CD8-positive, alpha-beta T cell (primary cell): ENCODE measurements at places on chromosomes 12 and 14.

- no peak for DNase-seq
Measured at GRCh38 chr14:66444271-66444927, 41.8 kb upstream of the CCDC196 start.

- no peak for DNase-seq
Measured at GRCh38 chr14:95505030-95505589, 11.3 kb downstream of the SYNE3 start.

DNA sequence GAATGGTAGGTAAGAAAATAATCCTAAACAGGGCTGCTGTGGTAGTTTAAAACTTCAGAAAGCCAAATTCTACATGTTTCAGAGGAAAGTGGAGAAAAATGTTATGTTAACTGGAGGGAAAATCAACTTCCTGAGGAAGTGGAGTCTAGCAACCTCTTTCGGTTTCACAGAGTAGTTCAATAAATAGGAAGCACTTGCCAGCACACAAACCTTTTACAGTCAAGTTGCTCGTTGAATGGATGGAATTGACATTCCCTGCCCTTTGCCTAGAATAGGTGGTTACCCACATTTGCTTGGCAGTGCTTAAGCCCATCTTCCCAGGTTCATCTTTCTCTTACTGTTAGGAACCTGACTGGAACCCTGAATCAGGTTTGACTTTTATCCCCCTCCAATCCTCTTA, 15.9 kb downstream of the ANKRD13A start:
- DNase-seq = no peak

GRCh38 chr12:101619026-101619786, 24.4 kb downstream of the MYBPC1 start:
- no peak for DNase-seq

- DNase-seq = no peak
Measured at GRCh38 chr12:71242511-71242910, 84.7 kb upstream of the TSPAN8 start.

DNA sequence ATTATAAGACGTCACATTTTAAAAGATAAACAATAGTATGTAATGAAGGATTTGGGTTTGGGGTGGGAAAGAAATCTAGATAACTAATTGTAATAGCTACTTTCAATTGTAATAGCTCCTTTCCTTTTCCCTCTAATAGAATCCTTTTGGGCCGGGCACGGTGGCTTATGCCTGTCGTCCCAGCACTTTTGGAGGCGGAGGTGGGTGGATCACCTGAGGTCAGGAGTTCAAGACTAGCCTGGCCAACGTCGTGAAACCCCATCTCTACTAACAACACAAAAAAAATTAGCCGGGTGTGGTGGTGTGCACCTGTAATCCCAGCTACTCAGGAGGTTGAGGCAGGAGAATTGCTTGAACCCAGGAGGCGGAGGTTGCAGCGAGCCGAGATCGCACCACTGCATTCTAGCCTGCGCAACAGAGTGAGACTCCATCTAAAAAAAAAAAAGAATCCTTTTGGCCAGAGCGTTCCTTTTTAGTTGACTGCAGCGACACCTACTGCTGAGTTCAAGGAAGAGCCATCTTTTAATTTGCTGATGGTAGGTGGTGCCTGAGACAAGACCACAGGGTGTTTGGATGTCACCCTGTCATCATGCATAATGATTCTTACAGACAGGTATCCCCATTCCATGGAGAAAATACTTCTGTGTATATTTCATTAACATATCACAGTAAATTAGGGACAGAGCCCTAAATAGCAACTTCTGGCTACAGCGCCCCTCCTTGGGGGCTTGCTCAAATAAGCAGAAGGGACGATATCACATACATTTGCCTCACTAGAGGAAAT, 79.5 kb downstream of the ARMH4 start:
- peak; percentile 66 for DNase-seq

- no peak for DNase-seq
Measured at GRCh38 chr14:77570706-77571268, 45.6 kb downstream of the SPTLC2 start.

- DNase-seq = no peak
Measured at GRCh38 chr14:27886256-27886655, 880.3 kb upstream of the FOXG1 start.

DNA sequence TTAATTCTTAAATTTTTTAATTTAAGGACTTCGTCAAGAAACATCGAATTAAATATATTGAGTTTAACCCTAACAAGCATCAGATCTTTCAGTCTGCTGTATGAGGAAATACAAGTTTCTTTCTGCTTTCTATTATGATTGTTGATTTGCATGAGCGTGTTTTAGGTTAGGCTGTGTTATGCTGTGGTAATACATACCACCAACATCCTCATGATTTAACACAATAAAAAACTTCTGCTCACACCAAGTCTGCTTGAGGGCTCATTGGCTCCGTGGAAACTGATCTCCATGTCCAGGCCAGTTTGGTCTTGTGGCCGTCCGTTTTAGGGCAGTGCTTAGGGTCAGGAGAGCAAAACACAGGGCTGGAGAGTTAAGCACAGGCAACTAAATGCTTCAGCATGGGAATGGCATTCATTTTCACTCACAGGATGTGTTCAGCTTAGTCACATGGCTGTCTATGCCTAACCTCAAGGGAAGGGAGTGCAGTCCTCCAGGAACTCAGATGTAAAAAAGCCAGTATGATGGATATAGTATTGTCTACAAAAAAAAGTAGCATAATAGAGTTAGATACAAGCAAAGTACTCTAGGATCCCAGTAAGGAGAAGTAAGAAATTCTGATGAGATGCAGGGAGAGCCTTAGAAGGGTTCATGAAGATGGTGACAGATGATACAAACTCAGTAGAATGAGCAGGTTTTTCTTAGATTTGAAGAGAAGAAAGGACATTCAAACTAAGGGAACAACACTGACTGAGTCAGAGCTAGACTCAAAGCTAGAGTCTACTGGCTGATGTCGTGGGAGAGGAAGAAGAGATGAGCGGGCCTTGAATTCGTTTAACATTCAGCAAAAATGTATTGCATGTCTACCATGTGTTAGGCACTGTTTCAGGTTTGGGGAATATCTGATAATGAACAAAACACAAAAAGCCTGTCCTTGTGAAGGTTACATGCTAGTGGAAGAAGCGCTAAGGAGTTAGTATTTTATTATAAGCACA, 16.3 kb downstream of the MARK3 start:
- DNase-seq = peak; percentile 29

DNA sequence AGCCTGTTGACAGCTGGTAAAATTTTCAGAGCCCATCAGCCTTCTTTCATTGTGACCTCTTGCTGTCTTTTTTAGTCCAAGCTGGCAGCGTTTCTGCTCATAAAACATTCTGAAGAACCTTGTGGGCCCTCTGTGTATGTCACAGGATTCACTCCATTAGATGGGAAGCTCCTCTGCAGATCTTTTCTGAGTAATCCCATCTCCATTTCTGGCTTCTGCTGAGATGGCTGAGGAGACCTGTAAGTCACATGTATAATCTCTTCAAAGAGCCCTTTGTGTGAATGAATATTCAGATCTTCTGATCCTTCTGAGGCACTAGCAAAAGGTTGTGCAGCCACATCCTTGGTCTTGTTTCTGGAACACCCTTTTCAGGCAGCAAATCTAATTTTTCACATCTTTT, 2.8 kb downstream of the RXYLT1 start:
- DNase-seq = no peak

GRCh38 chr12:7142056-7142644, 12.0 kb downstream of the CLSTN3 start:
- peak; percentile 36 for DNase-seq

GRCh38 chr14:105099778-105100177, 34.5 kb upstream of the GPR132 start:
- DNase-seq = no peak

DNA sequence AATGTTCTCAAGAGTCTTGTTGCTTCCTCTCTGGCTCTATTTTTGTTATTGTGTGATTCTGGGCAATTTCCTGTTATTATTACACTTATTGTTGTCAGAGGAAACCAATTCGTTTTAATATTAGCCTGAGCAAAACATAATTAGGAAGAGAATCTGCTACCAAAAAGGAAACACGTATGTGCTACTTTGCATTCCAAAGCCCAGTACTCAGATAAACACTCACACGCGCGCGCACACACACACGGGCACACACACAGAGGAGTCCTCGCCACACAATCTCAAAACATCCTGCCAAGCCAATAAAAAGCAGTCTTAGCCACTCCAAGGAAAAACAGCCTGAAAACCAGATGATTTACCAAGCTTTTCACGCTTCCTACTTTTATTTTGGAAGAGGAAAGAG, 400.7 kb downstream of the NUAK1 start:
- no peak for DNase-seq

DNA sequence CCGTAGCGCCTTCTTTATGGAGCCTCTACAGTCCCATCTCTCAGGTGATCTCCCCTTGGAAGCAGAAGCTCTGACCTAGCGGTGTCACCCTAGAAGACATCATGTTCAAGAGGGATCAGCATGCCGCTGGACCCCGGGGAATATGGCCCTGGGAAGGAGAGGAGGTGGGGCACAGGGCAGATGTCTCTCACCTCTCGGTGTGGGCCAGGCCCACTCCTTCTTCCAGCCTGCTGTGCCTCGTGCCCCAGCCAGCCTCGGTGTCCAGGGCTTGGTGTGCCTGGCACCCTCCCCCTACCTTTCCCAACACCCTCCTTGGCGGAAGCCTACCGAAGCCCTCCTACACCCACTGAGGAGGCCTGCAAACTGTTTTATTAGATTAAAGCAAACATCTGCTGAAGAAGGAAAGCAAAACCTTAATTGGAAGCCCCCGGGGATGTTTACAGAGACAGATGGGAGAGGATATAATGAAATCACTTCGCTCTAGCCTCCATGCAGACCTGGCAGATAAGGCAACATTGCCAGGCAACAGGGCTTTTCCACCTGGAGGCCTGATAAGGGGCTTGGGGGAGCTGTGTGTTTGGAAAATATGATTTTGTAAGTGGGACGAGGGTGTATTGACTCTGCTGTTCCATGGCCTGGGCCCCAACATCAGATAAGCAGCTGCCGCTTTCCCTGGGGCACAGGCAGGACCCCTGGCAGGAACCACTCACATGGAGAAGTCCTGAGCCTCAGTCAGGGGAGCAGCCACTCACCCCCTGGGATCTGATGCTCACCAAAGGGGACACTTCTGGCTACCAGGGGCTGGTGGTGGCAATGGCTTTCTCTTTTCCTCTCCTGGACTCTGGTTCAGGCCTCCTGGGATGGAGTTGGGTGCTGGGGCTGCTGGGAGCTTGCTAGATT, 5.7 kb upstream of the CHGA start:
- DNase-seq = no peak

- DNase-seq = no peak
Measured at GRCh38 chr14:96568621-96569020, 66.4 kb downstream of the PAPOLA start.

- DNase-seq = no peak
Measured at GRCh38 chr12:116687888-116688287, 50.0 kb downstream of the SPRING1 start.

DNA sequence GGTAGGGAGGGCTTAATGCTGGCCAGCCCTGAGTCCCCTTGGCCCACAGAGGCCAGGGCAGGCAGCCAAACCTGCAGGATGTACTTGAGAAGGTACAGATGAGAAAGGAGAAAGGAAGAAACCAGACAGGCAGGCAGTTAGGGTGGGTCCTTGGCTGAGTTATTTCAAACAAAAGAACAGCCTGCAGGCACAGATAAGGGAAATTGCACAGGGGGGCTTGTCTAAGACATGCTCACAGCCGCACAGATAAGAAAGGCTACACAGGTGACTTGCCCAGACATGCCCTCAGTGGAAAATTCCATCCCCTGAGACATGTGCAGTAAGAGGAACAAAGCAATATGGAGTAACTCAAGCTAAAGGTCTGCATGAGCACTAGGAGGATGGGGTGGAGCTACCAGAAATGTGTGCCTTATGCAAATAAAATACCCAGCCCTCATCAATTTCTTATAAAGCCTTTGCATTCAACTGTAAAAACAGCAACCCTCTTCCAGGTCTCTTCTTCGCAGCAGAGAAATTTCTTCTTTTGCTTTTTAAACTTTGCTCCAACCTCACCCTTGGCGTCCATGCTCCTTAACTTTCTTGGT, 158.2 kb upstream of the RGS6 start:
- DNase-seq = no peak

DNA sequence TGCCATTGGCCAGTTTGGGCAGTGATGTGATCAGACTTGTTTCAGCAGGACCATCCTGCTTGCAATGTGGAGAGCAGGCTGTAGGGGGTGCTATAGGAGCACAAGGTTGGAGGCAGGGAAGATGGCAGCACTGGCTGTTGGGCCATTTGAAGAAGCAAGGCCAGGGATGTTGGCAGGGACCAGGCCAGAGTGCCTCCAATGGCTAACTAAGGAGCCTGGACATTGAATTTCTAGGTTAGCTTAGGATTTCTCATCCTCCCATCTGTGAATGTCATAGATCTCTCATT, 23.5 kb downstream of the FGF23 start:
- peak; percentile 51 for DNase-seq

DNA sequence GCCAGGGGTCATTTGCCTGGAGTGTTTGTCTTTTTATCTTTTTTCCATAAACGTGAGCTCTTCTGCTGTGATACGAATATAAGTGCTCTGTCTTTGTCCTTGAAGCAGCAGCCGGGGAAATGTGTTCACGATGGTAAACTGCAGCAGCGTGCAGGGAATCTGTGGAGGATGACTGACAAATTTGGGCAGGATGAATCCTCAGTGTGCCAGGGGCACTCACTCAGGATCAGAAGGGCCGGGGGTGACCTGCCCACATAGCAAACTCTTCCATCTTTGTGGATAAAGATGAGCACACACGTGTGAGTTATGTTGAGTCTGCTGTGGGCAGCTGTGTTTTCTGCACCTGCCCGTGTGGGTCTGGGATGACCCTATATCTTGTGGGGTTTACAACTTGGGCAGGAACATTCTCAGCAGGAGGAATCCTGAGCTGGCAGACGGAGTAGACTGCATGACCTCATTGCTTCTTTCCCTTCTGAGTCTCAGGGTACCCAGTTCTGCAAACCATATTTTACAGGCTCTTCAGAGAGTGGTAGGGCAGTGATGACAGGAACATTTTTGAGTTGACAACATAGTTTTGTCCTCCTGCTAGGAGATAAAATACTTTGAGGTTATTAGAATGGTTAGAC, 711 bp downstream of the ANO4 start:
- no peak for DNase-seq

- DNase-seq = no peak
Measured at GRCh38 chr12:9920451-9920850, 11.7 kb downstream of the CLEC2A start.

- DNase-seq = no peak
Measured at GRCh38 chr12:112357214-112357613, 25.0 kb downstream of the HECTD4 start.

DNA sequence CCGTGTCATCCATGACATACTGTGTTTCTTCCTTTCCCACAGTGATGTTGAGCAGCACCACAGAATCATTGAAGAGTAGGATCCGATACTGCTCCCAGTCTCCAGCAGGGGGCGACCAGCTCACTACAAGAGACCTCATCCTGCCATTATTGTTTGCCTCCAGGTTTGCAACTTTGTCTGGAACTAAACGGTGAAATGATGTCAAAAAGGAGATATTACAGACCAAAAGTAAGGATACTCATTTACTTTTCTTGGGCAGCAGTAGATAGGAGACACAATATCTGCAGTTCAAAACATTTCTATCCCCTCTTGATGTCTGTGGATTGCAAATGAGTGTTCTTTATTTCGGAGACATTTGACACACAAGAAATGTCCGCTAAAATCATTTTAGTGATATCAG, 47.2 kb downstream of the PTPRB start:
- DNase-seq = peak; percentile 50
